ENCODE measurements at places on chromosomes 4 and X.

- DNase-seq, result no peak
Observed at GRCh38 chrX:140701480-140701879, 8.1 kb upstream of the LINC00632 start.

DNA sequence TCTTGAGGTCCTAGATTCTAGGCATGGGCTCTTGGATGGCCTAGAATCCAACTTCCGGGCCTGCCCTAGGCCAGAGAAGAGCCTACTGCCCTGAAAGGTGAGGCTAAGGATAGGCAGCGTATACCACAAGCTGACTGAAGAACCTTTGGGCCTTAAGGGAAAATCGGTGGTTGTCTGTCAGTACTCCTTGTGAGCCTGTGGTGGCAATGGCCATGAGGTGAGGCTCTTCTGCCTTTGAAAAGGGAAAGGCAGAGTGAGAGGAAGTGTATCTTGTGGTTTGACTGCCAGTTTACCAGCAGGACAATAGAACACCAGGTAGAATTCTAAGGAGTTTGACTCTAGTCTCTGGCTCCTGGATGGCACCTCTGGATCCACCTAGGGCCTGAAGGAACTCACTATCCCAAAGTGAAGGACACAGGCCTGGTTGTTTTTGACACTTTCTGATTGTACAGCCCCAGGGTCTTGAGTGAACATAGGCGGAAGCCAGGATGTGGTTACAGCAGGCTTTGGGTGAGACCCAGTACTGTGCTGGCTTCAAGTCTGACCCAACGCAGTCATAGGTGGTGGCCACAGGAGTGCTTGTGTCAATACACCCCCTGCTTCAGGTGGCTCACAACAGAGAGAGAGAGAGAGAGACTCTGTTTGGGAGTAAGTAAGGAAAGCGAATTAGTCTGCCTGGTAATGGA lies 20.9 kb downstream of the ITIH6 start:
- DNase-seq, result no peak

- no peak for DNase-seq
Observed at GRCh38 chr4:82948647-82949204, 48.2 kb downstream of the THAP9 start.

GRCh38 chr4:4642496-4643000 lies 100.7 kb upstream of the STX18 start:
- no peak for DNase-seq

- DNase-seq, result no peak
Observed at GRCh38 chrX:40158036-40158706, 60.4 kb upstream of the BCOR start.

GRCh38 chr4:125590158-125590557 lies 275.4 kb downstream of the FAT4 start:
- DNase-seq, result no peak

DNA sequence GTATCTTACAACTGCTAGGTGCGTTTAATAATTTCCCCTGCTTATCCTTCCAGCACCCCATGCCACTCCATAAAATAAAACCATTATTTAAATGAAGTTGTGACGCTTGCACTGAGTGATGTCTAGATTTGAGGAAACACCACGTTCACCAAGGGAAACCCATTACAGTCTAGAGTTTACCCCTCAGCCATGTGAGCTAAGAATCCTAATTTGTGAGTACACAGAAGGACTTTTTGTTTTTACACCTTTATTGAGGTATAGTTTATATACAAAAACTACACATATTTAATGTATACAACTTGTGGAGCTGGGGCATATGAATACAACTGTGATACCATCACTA lies 326.8 kb downstream of the RAPGEF2 start:
- DNase-seq, result no peak

- no peak for DNase-seq
Observed at GRCh38 chr4:14262221-14262620, 634.7 kb upstream of the BOD1L1 start.

- DNase-seq, result no peak
Observed at GRCh38 chr4:157992038-157992705, 180.7 kb downstream of the GASK1B start.

GRCh38 chr4:76658231-76659102 lies 223.4 kb downstream of the SHROOM3 start:
- DNase-seq, result no peak

- no peak for DNase-seq
Observed at GRCh38 chr4:75717408-75717807, 7.0 kb upstream of the USO1 start.

GRCh38 chrX:46461660-46462191 lies 83.5 kb downstream of the ZNF674 start:
- DNase-seq, result no peak

DNA sequence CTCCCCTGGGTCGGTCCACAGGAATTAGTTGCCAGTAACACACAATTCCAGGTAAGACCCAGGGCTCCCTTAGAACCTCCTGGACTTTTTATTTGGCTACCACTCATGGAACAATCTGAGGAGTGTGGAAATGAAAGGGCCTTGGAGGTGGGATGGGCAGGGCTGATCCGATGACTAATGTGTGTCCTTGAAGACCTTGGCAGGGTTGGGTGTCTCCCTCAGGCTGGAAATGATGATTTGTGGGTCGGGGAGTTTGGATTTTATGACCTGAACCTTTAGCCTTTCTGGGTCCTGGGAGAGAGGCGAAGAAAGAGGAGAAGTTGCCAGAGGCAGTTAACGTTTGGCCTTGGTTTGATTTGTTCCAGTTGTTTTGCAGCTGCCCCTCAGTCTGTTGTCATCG lies 425.0 kb downstream of the MID1IP1 start:
- DNase-seq, result no peak

DNA sequence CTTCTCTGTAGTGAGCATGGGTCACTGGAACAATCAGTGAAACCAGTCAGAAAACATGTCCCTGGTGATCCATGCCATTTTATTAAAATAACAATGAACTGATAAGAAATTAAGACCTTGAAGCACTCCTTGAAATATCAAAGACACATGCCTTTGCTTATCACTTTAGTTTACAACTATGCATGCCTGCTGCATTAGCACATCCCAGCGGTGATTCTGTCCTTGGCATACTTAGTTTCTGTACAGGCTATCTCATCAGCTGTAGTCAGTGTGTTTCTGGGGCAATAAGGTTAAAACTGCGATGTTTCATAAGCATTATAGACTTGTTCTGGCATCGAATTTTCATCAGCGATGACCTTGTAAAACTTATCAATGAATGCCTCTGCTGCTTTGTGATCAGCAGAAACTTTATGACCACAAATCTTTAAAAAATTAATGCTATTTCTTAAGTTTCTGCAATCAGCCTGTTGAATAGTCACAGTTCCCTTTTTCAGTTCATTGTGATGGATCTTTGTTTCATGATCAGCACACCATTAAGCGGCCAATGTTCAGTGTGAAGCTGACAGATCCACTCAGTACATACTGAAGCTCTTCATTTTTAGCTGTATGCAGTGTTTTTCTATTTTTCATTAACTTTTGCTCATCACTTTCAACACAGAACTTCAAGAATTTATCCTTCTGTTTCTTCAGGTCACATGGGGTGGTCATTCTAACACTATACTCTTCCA lies 150.5 kb downstream of the RNF150 start:
- DNase-seq, result no peak

- no peak for DNase-seq
Observed at GRCh38 chr4:66032571-66032970, 362.3 kb upstream of the EPHA5 start.

GRCh38 chr4:2296631-2297601 lies 35.0 kb upstream of the MXD4 start:
- DNase-seq, result no peak

- no peak for DNase-seq
Observed at GRCh38 chr4:138611721-138612120, 369.6 kb upstream of the SLC7A11 start.

- DNase-seq, result no peak
Observed at GRCh38 chr4:95360906-95361695, 187.7 kb downstream of the UNC5C start.

DNA sequence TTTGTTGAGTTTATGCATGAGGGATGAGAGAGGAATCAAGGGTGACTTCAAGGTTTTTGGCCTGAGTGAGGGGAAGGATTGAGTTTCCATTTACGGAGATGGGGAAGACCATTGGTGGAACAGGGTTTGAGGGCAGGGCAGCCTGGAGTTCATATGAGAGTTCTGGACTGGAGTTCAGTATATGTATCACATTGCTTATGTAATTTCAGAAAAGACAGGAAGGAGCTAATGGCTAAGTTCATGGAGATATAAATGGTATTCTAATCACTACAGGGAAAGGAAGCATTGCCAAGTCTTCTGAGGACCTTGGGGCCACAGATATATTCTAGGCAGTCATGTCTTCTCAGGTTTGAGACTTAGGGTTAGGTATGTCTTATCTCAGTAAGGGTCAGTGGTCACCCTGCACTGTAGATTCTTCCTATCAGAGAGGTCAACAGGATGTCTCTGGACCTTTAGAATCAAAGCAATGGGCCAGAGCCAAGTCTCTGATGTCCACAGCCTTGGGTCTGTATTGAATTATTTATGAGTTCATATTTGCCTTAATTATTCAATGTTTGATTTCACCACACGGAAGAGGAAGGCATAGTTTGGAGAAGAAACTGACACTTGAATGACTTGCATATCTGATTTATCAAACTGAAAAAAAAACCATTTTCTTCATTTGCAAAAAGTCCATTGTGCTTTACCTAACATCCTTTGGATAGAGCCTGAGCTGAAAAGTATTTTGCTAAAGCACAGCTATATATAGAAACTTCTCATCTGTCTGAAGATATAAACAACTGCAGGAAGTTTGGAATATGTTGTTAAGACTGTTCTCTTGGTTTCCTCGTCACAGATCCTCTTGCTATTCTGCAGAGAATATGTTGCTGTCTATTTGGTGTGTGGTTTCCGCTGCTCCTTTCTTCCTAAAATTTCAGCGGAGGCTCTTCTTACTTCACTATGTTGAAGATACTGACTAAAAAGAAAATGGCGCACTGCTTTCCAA lies 139.5 kb downstream of the PDGFRA start:
- DNase-seq, result no peak

DNA sequence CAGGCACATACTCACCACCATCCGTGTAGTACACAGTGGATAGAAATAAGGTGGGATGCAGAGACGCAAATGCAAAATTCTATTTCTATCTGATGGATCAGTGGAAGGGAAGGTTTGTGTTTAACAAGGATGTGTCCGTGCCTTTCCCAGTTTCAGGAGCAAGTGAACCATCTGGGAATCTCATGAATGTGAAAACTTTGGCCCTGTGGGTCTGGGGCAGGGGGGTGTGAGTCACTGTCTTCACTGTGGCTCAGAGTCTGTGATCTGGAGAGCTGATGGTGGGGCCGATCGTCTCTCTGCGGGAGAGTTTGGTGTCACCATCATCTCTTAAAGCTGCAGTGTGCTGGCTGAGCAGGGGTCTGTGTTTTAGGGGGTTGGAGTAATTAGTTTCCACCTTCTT lies 179.3 kb upstream of the STS start:
- DNase-seq, result no peak

GRCh38 chr4:6338951-6339817 lies 69.5 kb downstream of the WFS1 start:
- no peak for DNase-seq

DNA sequence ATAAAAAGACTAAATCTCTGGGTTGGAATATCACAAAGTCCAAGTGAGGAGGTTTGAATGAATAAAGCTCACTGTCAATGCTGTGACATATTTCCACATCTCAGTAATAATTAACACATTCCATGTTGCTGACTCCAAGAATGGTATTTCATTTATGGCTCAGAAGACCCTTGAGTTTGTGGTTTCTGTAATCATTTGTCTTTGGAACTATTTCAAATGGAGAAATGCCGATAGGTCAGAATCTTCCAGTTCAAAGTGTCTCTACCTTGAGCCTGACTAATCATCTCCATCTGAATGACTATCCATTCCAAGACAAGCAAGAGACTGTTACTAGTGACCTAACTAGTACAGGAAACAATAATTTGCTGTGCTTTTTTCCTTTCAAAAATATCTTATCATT lies 24.2 kb upstream of the SLC2A9 start:
- no peak for DNase-seq

DNA sequence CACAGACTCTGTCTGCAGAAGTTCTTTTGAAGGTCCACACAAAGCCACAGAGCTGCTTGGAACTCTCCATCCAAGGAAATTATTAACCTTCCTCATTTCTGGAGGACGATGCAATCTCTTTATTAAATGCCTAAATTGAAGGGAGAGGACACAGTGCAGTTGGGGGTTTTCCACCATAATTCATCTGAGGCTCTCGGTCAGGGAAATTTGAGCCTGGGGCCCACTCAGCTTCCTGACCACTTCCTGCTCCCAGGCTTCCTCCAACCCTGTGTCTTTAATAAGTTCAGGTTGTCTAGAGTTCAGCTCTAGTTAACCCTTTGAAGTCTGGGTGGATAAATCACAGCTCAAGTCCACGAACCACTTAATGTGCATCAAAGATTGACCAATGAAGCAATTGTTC lies 58.5 kb downstream of the PRPS1 start:
- no peak for DNase-seq

GRCh38 chrX:24482823-24483415 lies 17.8 kb downstream of the PDK3 start:
- no peak for DNase-seq

DNA sequence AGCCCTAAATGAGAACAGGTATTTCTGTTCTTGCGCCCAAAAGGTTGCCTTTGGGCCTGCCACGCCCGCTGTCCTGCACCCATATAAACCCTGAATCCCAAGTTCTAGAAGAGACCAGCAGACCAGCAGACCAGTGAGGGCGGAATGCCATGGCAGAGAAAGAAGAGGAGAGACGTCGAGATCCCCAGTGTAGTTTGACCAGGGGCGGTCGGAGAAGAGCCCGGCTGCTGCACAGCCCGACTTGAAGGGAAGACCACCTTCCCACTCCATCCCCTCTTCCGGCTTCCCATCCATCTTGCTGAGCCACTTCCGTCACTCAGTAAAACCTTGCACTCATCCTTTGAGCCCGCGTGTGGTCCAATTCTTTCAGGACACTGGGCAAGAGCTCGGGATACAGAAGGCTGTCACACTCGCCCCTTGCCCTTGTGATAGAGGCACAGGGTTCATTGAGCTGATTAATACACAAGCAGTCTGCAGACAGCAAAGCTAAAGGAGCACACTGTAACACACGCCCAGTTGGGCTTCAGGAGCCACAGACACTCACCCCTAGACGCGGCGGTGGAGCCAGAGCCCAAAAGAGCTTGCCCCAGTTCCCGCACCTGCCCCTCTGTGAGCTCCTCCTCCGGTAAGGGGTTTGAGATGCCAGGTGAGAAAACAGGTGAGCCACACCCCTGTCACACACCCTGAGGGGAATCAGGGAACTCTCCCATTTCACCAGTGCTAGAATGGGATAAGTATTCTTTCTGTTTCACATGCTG lies 230.8 kb downstream of the PCDH10 start:
- DNase-seq, result no peak

- DNase-seq, result no peak
Observed at GRCh38 chr4:108940634-108941033, 177.8 kb upstream of the ETNPPL start.

DNA sequence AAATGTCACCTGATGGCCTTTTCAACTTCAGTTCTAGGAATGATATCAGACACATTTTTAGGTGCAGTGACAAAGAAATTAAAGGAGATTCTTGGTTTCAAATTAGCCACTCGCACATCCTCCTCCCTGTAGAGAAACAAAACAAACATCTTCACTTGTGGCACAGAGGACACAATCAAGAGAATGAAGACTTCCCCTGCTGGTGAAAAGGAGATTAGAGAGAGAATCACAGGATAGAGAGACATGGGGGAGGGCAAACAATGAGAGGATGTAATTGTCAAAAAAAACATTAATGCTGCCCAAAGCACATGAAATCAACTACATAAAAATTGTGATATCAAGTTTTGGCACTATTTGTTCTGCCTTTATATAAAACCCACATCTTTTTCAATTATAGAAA lies 34.5 kb downstream of the ACE2 start:
- DNase-seq, result no peak

- DNase-seq, result no peak
Observed at GRCh38 chrX:53374923-53375322, 47.5 kb downstream of the SMC1A start.

GRCh38 chr4:168784786-168785461 lies 225.1 kb downstream of the CBR4 start:
- DNase-seq, result no peak
